ENCODE measurements at places on chromosomes 13 and 19. TPM values are rescaled to one million over a fixed set of nuclear protein-coding genes. Genes with fewer than 3 reads are reported as not detected.

LHFPL6 gene
- total RNA-seq, result 4.1 TPM

CCDC97 gene
- total RNA-seq, result 7.8 TPM

LGI4 gene
- total RNA-seq, result not detected

- no peak for DNase-seq
Measured at GRCh38 chr19:27772059-27772458, 1440.9 kb downstream of the UQCRFS1 start.

- DNase-seq, result peak; percentile 73
Measured at GRCh38 chr13:90414691-90415596, 932.5 kb upstream of the MIR17HG start.

DNA sequence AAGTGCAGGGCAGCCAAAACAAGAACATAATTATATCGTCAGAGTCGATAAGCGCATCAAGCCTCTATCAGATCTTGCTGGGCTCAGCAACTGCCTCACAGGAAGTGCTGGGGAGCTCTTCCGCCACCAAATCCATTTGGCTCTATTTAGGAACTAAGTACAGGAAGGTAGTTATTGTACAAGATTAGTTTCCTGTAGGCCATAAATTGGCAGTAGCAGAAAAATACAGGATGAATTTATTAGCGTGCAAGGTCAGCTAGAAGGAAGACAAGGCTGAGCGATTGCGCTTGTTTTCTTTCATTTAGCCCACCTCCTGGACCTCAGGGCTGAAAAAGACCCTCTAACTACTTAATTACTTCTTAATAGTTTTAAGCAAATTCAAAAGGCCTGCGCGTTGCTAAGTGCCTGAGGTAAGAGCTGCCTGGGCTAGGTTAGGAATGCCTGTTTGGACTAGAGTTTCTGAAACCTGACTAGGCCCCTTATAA lies 118.5 kb downstream of the IRS2 start:
- DNase-seq, result no peak

DNA sequence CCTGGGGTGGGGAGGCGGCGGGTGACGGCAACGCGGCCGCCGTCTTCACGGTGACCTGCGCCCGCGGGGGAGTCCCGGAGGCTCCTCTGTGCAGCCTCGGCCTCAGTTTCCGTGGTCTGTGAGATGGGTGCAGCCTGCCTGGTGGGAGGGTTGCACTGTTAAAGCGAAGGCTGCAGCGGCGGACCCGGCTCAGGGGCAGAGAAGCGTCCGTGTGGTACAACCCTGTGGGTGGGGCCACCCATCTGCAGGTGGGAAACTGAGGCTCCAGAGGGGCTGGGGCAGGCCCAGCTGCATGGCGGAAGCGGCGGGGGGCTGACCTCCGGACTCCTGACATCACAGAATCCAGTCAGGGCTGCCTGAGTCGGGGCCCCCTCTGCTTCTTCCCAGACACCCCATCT lies 481 bp downstream of the FGF22 start:
- no peak for DNase-seq

Measured in H4 (cell line).